Bladder microvascular endothelial cell (primary cell): ENCODE measurements at places on chromosomes 4 and X. TPM values are rescaled to one million over a fixed set of nuclear protein-coding genes. Genes with fewer than 3 reads are reported as not detected.

LDB2 gene
- 114 and 441 TPM in 2 replicates for total RNA-seq

TMEM144 gene
- total RNA-seq = 6.3 and 13.6 TPM in 2 replicates

RAB40AL gene
- 0.32 and 0.94 TPM in 2 replicates for total RNA-seq

UVSSA gene
- total RNA-seq = 3.4 and 6.0 TPM in 2 replicates

AMTN gene
- total RNA-seq = not detected in 2 replicates
